ENCODE measurements at places on chromosomes 5 and 9.
A peak's percentile ranks its signal among the peaks of the same experiment; 100 is the strongest.

DNA sequence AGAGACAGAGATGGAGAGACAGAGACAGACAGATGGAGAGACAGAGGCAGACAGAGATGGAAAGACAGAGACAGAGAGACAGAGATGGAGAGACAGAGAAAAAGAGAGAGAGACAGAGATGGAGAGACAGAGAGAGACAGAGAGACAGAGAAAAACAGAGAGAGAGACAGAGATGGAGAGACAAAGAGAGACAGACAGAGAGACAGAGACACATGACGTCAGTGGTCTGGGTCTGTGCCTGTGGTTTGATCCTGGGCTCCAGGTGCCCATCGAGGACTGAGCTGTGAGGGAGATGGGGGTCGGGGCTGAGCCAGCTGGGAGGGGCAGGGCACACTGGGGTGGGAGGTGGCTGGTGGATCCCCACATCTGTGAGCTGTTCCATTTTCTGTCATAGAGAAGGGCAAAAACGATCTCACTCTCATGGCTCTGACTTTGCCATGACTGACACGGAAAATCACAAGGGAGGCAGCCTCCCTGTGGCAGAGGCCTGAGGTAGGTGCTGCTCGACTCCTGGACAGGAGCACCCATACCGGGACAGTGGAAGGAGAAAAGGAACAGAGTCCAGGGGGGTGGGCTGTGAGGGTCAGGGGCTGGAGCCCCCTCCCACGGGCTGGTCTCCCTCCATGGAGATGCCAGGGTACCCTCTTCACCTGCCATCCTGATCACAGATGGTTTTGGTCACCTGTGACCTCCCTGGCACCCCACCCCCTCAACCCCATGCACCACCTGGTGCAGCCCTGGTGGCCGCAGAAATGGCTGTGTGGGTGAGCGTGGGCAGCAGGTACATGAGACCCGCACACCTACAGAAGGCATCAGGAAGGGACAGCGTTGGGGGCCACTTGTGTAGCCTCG is 28.8 kb downstream of the GLT6D1 start:
- DNase-seq = no peak

DNA sequence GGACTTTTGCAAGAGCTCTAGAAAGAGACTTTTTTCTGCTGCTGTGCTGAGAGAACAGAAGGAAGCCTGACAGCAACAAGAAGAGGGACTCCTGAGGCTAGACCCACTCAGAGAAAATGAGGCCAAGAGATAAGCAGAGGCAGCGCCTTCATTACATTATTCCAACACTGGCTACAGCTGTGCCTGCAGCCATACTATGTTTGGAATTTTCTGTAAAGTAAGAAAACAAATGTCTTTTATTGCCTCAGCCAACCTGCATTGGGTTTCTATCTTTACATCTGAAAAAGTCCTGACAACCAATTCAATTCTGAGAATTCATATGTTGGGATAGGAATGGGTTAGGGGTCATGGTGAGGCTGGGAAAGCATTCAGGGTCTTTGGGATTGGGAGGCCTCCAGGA is 33.7 kb downstream of the FAT2 start:
- no peak for DNase-seq

DNA sequence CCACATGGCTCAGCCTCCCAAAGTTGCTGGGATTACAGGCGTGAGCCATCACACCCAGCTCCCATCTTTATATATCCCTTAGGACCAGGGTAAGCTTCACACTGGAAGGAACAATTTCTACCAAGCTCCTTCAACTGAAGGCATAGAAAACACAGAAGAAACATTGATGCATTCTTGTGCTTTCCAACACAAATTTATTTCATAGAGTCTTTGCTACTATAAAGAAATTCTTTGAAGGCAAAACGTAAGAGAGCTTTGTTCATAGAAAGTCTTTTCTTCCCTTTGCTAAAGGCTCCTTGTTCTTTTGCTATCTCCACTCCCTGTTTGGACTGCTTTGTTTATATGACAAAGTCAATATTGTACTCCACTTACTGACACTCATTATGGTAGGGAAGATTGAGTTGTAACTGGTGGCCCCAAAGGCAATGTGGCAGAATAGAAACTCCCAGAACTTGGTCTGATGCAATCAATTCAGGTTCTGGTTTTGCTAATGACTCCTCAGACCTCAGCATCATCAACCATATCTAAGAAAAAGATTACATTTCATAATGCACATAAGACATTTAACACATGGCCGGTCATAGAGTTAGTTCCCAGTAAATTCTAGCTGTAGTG is 97.4 kb upstream of the CLINT1 start:
- peak; percentile 7 for DNase-seq

- DNase-seq = no peak
Observed at GRCh38 chr5:138875946-138876345, 811 bp upstream of the LRRTM2 start.

All from stimulated activated CD4-positive, alpha-beta T cell treated with anti-CD3 and anti-CD28 coated beads, Interleukin-1b, Interleukin-23, amount 100 ng/mL, for 48 hours (primary cell).